ENCODE measurements at places on chromosomes 5 and 9.

DNA sequence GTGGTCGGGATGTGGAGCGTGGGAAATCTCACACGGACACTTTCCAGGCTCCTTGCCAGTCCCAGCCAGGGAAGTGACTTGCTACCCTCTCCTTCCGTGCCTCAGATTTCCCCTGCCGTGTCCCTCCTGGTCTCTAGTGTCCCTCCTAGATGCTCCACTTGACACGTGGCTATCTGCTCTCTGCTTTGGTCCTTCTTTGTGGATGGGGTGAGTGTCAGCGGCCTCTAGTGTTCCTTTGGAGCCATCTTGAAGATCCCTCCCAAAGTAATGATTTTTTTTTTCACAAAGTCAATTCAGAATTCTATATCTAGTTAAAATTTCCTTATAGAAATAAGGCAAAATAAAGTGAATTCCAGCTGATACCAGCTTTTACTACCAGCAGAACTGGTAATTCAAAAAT is 117.7 kb downstream of the MRPL36 start:
- DNase-seq: no peak

DNA sequence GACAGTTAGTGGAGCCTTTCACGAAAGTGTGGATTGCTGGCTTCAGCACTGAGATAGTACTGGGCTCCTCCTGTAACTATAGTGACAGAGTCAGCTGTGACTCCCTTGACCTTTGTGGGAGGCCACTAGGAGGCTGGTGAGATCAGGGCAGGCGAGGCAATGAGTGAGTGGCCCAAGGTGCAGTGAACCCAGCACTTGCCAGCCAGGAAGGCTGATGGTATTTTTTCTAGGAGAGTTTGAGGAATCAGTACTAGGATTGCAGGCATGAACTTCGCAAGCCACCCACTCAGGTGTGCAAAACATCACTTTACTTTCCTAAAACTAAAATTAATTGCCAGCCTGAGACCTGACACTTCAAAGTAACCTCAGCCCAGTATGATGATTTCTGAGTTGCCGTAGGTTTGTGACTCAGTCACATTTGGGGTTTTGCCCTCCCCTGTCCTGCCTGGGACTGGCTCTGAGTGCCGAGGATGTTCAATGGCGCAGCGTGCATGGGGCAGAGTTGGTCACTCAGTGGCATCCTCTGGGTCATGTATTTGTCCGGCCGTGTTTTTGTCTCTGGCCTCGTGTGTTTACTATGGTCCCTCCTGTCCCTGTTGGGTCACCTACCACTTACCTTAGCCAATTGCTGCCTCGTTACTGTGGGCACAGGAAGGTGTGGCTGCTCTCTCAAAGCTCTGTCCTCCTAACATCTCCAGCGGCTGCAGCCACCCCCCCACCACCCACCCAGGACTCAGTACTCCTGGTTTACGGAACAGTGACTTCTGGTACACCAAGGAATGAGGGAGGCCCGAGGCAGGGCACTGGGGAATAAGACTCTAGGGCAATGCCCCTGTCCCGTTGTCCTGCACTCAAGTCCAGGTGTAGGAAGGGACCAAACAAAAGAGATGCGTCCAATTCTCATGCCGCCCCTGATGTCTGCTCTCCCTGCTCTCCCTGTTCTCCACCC is 67.2 kb downstream of the IL31RA start:
- DNase-seq: no peak

GRCh38 chr9:99019510-99020331 is 76.0 kb downstream of the COL15A1 start:
- peak; percentile 90 for DNase-seq

DNA sequence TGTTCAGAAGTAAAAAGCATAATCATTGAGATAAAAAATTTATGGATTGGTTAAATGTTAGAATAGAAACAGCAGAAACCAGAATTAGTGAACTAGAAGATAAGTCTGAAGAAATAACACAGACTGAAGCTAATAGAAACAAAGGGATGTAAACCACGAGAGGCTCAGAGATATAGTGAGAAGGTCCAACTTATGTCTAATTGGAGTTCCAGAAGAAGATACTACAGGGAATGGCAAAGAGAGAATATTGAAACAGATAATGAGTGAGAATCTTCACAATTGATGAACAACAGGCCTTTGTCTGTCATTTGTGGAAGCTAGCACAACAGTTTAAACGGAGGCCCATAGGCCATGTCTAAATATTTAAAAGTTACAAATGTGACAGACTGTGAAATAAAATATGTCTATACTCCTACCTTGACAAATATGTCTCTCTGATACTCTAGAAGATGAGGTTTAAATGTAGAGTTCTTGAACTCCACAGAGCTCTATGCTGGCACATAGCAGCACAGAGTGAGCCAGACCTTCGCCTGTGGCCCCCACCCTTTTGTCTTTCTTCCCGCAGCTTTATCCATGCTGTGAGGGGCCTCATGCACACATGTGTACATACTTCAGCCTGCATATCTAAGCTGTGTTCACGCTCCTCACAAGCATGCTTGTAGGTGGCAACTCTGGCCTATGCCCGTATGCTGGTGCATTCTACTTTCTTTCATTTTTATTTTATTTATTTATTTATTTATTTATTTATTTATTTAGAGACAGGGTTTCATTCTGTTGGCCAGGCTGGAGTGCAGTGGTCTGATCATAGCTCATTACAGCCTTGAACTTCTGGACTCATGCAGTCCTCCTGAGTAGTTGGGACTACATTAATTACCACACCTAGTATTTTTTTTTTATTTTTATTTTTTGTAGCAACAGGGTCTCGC is 45.0 kb upstream of the ABL1 start:
- no peak for DNase-seq

- DNase-seq: no peak
These were observed 1.4 kb downstream of the CEP120 start for GRCh38 chr5:123421773-123422172.
